ENCODE measurements at places on chromosomes 12 and 14.

DNA sequence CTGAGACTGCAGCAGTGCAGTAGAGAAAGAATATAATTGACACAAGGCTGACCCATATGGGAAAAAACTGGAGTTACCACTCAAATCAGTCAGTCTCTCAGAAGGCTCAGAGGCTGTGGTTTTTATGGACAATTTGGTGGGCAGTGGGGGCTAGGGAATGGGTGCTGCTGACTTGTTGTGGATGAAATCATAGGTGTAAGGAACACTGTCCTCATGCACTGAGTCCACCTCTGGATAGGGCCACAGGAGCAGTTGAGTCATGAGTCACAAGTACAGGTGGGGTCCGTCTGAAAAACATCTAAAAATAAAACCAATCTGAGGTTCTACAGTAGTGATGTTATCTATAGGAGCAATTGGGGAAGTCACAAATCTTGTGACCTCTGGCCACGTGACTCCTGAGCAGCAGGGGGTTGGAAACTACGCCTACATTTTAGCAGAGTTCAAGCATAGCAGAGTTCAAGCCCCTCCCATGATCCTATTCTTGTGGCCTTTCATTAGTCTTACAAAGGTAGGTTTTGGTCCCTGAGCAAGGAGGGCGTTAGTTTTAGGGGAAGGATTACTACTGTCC, 18.1 kb upstream of the SGPP1 start:
- DNase-seq = no peak

DNA sequence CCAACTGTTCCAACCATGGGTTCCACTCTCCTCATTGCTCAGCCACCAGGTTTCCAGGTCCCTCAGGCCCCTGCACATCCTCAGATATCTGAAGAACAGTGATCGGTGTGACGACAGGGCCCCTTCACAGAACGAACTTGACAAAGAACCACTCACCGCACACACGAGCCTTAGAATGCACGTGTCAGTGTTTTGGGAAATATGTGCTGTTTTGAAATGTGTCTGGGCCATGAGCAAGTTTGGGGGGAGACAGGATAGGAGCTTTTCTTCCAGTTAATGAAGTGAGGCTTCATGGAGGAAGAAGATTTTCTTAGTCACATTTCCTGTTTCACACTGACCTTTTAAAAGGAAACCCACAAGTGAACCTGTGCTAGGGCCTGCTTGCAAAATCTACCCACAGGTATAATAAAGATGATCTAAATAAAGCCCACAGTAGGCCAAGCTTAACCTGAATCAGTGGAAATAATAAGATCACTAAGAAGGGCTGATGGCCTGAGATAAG, 58.6 kb downstream of the ZFP36L1 start:
- no peak for DNase-seq

- DNase-seq = no peak
Observed at GRCh38 chr12:107378609-107379008, 285.3 kb upstream of the CRY1 start.

DNA sequence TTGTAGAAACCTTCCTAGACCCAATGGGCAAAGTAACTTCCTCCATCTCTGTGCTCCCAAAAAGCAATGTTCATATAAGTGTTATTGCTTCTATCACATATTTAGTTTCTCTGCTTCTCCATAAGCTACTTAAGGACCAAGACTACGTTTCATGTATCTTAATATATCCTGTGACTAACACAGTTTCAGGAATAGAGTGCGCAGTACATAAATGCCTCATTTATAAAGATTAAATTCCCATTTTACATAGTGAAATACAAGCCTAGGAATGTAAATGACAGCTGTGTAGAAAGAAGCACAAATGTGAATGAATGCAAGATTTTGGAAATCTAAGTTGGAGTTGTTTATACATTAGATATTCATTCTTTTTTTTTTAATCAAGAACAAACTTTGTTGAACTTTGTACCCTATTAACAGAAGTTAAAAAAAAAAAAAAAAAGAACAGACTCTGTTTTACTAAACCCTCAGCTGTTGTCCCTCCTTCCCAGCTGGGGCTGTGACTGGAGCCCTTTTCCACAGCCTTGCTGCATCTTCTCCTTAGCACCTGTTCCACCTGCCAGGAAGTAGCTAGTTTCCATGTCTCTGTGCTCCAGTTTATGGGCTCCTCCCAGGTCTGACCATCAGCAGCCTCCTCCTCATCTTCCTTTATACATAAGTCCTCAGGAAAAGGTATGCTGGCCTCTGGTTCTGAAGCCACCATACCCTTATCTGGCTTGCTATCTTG, 7.0 kb upstream of the METTL17 start:
- DNase-seq = no peak

DNA sequence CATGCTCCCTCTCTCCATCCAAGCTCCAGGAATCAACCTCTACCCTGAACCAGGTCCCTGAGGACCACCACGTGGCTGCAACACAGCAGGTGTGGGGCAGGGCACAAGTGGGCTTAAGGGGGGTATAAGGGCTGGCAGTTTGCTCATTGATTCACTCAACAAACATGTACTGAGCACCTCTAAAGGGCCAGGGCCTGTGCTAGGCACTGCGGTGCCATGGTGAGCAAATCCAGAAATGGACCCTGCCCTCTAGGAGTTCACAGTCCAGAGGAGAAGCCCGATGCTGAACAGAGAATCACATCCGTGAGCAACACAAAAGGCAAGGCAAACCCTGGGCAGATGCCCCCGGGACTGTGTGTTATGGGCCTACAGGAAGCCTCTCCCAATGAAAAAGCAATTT, 6.5 kb upstream of the AQP2 start:
- no peak for DNase-seq

DNA sequence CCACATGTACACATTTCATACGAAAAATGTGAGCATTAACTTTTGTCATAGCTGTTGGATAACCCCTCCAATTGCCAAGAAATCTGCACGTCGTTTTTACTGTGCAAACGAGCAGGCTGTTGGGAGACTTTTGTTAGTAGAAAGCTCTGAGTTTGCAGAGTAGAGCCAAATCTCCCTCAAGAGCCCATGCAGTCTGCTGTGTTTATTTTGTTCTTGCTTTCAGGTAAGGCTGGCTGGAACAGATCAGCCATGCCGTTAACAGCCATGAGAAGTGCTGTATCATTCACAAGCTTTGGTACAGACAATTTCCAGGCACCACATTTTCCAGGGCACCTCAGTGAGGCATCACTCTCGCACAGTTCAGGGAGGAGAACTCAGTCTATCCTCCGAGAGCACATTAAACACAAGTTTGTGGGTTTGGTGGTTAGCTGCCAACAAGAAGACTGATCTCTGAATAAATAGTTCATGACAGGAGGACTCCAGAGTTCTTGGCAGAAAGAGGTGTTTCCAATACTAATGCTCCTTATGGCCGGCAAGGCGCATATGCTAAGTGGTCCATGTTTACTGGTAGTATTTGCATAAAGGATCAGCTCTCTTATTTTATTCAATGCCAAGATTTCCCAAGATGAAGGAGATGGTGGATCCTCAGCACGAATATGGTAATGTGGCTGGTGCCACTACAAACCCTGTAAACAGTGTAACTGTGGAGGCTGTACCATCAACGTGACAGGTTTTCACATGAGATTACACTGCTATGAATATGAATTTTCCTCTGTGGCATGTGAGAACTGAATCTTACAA, 30.3 kb upstream of the PELI2 start:
- DNase-seq = no peak

GRCh38 chr12:49654715-49655114, 31.4 kb downstream of the PRPF40B start:
- DNase-seq = no peak

- DNase-seq = peak; percentile 68
Observed at GRCh38 chr12:94545935-94546771, 86.5 kb upstream of the CEP83 start.

DNA sequence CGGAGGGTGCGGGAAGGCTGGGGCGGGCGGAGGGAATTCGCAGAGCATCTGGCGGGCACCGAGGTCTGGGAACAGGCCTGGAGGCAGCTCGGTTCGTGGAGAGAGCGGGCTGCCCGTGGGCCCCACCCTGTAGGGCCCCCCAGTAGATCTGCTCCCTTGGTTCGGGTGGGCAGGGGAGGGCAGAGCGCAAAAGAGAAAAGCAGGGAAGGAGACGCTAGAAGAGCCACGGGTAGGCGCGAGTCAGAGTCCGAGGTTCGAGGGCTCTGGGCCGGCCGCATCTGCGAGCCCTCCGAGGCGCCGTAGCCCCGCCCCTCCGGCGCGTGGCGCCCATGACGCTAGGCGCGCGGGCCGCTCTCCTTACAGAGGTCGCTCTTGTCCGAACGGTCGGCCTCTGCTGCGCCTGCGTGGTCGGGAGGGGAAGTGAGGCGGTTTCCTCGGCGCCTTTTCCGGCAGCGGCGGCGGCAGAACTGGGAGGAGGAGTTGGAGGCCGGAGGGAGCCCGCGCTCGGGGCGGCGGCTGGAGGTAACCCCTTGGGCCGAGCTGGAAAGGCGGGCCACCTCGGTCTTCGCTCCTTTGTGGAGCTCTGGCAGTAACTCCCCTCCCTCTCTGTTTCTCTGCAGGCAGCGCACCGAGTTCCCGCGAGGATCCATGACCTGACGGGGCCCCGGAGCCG, at the start of gene ARF6:
ARF6 (plus strand) TSS at position 447 of the 673 bp plus-strand sequence. CDS start 655 bp downstream, outside the sequence.
- peak; percentile 98 for DNase-seq

- peak; percentile 68 for DNase-seq
Observed at GRCh38 chr12:98939350-98939749, 294.3 kb downstream of the APAF1 start.
